CD8-positive, alpha-beta memory T cell (primary cell): ENCODE measurements at places on chromosomes 5 and 9.

- H3K4me1 ChIP-seq: no peaks in the 10 kb centered on the region
- H3K4me3 ChIP-seq: no peak overlapping the region
- H3K36me3 ChIP-seq: no peaks in the 10 kb centered on the region
- H3K27ac ChIP-seq: no peak overlapping the region
Observed at GRCh38 chr9:21461377-21461776, 20.7 kb downstream of the IFNE start.

DNA sequence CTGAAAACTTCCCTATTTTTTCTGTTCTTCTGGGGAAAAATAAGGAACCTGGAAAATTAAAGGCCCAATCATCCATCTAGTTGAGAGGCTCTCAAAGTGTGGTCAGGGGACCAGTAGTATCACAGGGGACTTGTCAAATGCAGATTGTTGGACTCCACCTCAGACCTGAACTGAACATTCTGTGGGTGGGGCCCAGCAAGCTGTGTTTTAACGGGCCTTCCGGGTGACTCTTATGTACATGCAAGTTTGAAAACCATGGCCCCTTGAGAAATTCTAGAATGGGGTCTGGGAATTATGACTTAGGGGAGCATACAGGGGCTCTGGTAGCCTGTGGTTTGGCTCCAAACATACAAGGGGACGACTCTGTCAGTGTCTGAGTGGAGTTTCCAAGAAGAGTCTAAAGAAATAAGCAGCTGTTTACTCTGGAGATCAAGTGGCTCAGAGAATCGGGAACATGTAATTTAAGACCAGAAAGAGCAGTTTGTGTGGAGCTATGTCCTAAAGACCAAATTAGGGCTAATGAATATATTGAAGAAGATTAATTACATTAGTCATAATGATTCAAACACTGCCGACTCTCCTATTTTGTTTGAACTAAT, 177.4 kb downstream of the SLC28A3 start:
- no peaks in the 10 kb centered on the region for H3K4me1 ChIP-seq
- peaks cover 6% of the 10 kb centered on the region for H3K27me3 ChIP-seq
- H3K36me3 ChIP-seq: no peaks in the 10 kb centered on the region
- no peak overlapping the region for H3K27ac ChIP-seq

DNA sequence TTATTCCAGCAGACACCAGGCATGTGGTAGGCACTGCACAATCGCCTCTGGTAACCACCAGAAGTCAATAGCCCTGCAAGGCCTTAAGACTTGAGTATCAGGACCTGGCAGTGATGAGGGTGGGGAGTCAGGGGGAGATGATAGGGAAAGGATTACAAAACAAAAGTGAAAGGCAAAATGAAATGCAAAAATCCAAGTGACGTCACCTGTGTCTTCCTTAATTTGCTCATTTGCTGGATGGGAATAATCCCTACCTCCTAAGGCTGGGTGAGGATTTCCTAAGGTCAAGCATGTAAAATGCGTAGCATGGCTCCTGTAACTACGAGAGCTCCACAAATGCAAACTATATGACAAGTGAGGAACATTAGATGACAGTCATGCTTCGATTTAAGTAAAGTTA, 58.4 kb downstream of the FOXI1 start:
- no peak overlapping the region for H3K4me3 ChIP-seq
- no peak for DNase-seq
- H3K27me3 ChIP-seq: no peaks in the 10 kb centered on the region
- no peaks in the 10 kb centered on the region for H3K36me3 ChIP-seq
- no peak overlapping the region for H3K27ac ChIP-seq
- H3K4me1 ChIP-seq: no peaks in the 10 kb centered on the region

DNA sequence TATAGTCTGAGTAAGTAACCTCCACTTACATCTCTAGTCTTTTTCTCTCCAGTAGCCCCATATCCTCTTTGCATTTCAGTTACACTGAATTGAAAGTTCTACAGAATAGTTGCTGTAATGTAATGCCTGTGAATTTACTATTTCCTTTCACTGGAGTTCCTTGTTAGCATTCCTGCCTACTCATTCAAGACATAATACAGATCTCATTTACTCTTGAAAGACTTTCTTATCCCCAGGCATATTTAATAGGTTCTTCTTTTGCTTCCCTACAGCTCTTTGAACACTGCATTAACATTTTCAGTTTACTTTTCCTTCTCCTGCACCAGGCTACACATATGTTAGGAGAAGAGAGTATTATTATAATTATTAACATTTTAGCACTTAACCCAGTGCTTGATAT, 87.6 kb upstream of the OR13F1 start:
- H3K36me3 ChIP-seq: no peaks in the 10 kb centered on the region
- no peak overlapping the region for H3K27ac ChIP-seq
- H3K4me3 ChIP-seq: no peak overlapping the region
- DNase-seq: no peak
- H3K27me3 ChIP-seq: no peaks in the 10 kb centered on the region
